ENCODE measurements at places on chromosomes 2 and 18.

DNA sequence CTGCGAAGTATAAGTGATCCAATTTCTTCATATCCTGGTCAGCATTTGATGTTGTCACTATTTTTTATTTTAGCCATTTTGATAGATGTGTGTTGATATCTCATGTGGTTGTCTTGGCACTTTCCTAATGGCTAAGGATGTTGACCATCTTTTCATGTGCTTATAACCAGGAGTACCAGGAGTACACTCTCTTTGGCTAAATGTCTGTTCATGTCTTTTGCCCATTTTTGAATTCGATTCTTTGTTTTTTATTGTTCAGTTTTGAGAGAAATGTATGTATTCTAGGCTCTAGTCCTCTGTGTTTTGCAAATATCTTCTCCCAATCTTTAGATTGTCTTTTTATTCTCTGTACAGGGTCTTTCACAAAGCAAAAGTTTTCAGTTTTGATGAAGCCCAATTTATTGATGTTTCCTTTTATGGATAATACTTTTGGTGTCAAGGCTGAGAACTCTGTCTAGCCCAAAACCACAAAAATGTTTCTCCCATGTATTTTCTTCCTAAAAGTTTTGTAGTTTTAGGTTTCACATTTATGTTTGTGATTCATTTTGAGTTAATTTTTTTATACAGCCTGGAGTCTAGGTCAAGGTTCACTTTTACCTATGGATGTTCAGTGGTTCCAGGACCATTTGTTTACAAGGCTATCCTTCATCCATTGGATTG lies 65.4 kb downstream of the SDC1 start:
- no peak for DNase-seq

- DNase-seq: no peak
Observed at GRCh38 chr2:27916293-27916995, 25.9 kb downstream of the BABAM2 start.

DNA sequence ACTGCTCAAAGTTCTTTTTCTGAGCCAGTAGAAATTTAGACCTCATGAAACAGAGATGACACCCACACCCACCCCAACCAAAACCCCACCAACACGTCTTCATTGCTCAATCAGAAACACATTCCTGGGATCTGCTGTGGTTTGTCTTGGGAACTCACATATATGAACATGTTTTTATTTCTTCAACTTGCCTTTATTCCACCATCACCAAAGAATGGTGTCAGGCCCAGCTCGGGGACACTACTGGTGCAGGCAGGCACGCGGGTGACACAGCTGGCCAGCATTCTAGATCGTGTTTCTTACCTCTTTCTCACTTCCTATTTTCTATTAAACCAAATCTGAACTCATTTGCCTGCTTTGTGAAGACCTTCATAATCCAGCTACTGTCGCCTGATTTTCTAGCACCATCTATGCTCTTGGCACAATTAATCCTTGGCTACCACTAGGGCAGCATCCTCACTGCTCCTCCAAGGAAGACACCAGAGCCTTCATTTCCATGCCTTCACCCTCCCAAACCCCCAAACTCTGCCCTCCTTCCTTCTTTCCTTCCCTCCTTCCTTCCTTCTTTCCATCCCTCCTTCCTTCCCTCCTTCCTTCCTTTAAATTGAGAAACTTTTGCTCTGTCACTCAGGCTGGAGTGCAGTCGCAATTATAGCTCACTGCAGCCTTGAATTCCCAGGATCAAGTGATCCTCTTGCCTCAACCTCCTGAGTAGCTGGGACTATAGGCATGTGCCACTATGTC lies 157.1 kb downstream of the BCL2 start:
- no peak for DNase-seq

- DNase-seq: no peak
Observed at GRCh38 chr2:207163756-207164005, 2.1 kb downstream of the KLF7 start.

- no peak for DNase-seq
Observed at GRCh38 chr2:147541314-147541713, 303.5 kb upstream of the ACVR2A start.

- DNase-seq: no peak
Observed at GRCh38 chr2:151481744-151482143, 72.0 kb downstream of the RIF1 start.

GRCh38 chr2:188170356-188170755 lies 121.3 kb upstream of the GULP1 start:
- DNase-seq: no peak

- no peak for DNase-seq
Observed at GRCh38 chr2:187316040-187316439, 132.0 kb downstream of the CALCRL start.

- DNase-seq: no peak
Observed at GRCh38 chr2:102005989-102006885, 14.5 kb downstream of the IL1R2 start.

GRCh38 chr2:1811971-1812350 lies 67.6 kb upstream of the PXDN start:
- no peak for DNase-seq

GRCh38 chr2:45889053-45889452 lies 237.6 kb downstream of the PRKCE start:
- DNase-seq: no peak

DNA sequence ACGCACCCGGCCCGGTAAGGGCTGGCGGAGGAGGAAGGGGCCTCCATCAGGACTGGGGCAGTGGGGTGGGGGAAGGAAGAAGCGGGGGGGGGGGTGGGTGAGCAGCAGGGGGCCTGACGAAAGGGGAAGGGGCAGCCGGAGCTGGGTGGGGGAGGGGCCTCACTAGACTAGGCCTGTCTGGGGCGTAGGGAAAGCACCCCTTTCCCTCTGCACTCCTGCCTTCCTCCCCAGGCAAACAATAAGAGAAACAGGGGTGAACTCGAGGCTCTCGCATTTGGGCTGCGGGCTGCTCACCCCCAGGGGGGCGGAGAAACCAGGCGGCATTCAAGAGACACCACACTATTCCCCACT lies 82.7 kb upstream of the POMC start:
- DNase-seq: no peak

- no peak for DNase-seq
Observed at GRCh38 chr2:136004965-136005364, 19.5 kb upstream of the DARS1 start.

GRCh38 chr2:180695586-180696401 lies 284.6 kb upstream of the UBE2E3 start:
- DNase-seq: no peak

- no peak for DNase-seq
Observed at GRCh38 chr2:190425221-190425866, 17.2 kb downstream of the MFSD6 start.

DNA sequence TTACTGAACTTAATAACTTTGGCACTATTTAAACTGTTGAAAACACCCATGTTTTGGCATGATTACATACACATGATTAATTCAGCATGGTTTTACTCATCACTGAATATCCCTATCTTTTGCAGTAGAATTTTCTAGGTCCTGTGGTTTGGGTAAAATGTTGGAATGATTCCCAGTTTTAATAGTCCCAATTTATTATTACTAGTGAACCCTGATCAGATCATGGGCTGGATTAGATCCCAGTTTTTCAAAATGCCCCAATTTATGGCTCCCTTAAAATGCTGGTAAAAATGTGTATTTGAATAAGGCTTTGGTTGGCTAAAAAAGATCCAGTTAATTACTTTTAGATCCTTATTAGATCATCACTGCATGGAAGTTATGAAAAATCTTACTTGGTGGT lies 273.6 kb upstream of the NRP2 start:
- no peak for DNase-seq

- DNase-seq: no peak
Observed at GRCh38 chr2:237199577-237199976, 113.9 kb downstream of the COPS8 start.

DNA sequence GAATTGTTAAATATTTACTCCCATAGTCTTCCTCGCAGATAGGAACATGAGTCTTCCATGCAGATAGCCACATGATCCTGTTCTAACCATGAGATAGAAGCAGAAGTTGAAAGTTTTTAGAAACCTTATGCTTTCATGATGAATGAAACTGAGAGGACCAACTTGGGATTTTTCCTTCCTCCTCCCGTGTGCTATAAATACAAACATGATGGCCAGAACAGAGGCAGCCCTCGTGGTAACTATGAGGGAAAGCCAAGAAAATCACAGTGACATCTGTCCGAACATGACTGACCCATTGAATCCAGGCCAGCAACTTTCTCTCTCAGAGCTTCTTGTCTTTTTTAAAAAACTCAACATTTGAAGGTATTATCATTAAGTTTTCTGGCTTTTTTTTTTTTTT lies 78.5 kb downstream of the ACAA2 start:
- no peak for DNase-seq

GRCh38 chr2:45896311-45896710 lies 244.8 kb downstream of the PRKCE start:
- no peak for DNase-seq

DNA sequence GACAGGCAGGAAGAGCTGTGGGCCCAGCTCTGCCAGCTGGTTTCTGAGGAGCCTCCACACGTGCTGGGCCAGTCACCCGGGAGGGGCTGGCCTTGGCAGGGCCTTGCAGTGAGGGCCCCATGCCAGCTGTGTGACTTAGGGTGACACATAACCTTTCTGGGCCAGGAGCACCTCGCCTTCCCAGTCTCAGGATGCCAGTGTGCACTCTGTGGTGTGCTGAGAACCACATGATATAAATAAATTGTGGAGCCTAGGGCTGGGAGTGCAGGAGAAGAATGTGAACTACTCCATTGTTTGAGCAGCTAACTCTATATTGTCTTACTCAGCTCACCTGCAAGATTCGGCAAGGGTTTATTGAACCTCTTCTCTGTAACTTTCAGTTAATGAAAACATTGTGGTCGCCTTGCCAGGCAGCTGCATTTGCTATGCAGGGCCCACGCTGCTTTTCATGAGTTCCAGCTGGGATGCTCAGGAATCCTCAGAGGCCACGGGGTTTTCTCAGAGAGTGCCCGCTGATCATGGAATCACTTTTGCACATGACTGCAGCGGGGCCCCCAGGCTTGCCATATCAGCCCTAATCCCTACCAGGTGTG lies 222.3 kb downstream of the SH3RF3 start:
- DNase-seq: no peak

GRCh38 chr2:120683081-120683480 lies 52.6 kb upstream of the GLI2 start:
- no peak for DNase-seq

DNA sequence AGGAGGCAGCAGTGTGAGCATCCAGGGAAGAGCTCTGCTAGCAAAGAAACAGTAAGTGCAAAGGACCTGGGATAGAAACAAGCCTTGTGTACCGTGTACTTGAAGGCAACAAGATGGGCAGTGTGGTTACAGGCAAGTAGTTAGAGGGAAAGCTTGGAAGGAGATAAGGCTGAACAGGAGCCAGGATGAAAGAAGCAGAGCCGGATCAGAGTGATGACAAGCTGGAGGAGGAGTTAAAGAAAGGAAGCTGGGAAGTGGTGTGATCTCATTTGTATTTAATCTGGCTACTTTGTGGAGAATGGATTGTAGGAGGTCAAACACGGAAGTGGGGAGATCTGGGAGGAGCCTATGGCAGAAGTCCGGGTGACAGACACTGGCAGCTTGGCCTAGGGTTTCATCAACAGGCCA lies 44.7 kb upstream of the VPS54 start:
- DNase-seq: no peak

GRCh38 chr2:226772389-226773179 lies 27.0 kb downstream of the IRS1 start:
- no peak for DNase-seq

DNA sequence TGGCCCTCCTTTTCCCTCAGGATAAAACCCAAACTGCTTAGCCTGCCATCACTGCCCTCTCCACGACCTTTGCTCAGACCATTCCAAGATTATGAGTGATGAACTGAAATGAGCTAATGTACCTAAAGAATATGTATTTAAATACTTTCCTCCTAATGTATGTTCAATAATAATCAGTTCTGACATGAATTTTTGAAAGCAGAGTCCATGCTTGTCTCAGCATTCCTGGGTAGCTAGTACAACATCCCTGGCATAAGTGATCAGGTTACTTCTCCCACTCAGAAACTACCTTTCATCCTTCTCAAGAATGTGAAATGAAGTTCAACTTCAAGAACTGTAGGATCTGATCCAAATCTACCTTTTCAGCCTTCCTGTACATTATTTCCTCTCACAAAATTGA lies 103.6 kb downstream of the UNC80 start:
- DNase-seq: no peak

GRCh38 chr2:62568983-62569837 lies 63.2 kb upstream of the TMEM17 start:
- DNase-seq: no peak

DNA sequence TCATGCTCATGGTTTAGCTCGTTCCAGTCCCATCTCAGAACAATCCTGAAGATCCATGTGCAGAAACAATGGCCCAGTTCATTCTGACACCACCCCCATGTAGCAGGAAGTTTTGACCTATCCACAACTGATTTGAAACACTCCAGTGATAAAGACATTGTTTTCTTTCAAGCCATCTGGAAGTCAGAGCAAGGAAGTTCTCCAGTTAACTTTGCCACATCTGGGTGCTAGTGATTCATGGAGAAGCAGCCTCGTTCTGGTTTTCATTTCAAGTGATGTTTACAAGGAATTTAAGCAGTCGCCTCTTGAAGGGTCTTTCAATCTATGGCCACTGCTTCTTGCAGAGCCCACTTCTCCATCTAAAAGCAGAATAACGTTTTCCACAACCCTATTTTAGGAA lies 36.6 kb upstream of the TWIST2 start:
- no peak for DNase-seq

DNA sequence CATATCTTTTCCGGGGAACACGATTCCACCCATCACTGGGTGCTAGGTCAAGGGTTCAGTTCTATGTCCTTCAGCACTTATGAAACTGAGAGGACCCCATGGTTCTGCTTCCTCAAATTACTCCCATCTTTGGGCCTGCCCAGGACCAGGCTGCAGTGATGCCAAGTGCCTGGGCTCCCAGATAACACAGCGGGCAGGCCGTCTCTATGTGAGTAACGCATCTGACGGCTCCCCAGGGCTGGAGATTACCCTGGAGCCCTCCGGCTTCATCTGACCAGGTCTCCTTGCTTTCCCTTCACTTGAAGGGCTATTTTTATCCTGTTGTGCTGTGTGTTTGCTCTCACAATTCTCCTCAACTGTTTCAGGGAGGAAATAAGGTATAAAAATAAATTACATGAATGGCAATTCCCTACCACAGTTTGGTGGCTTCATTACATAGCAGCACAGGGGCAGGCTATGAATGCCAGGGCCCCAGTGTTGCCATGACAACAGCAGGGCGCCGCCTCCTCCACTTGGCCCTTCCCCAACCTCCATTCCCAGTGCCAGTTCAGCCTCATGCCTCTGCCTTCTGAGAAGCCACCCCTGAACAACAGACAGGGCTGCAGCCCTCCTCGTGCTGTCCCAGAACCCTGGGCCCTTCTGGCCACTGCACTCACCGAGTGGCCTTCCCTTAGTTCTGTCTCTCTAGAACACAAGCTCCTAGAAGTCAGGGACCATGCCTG lies 25.4 kb upstream of the TMEM131 start:
- DNase-seq: no peak

DNA sequence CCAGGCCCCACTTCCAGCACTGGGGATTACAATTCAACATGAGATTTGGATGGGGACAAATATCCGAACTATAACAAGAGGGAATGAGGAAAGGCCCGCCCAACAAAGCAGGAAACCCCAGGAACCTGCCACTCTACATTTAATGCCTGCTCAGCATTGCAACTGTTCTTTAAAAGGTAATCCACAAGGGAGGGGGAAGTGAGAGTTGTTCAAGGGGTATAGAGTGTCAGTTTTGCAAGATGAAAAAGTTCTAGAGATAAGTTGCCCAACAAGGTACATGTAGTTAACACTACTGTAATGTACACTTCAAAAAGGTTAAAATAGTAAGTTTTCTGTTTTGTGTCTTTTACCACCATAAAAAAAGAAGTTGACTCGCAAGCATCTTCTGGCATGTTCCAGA lies 137.6 kb downstream of the MBD2 start:
- no peak for DNase-seq
